ENCODE measurements at places on chromosomes 7 and 10.

DNA sequence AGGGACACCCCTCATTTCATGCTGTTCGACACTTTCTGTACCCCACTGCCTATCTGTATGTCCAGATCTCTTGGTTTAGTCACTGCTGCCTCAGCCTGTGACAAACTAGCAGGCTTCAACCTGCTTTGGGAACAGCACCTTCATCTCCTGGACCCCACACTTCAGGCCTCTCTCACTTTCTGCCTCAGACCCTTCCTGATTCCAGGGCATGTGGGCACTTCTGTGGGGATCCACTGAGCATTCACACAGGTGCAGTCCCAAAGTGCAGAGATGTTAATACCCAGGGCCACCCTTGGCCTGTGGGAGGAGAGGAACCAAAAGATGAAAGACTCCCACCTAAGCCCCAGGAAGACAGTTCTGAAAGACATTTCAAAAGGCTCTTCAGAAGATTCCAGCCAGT is 29.4 kb upstream of the C10orf71 start:
- DNase-seq: no peak

- no peak for DNase-seq
Observed at GRCh38 chr10:62188021-62188616, 80.5 kb downstream of the RTKN2 start.

- no peak for DNase-seq
Observed at GRCh38 chr10:102313221-102313896, 68.0 kb downstream of the GBF1 start.

GRCh38 chr10:21173802-21174714 is 276.9 kb upstream of the NEBL start:
- no peak for DNase-seq

DNA sequence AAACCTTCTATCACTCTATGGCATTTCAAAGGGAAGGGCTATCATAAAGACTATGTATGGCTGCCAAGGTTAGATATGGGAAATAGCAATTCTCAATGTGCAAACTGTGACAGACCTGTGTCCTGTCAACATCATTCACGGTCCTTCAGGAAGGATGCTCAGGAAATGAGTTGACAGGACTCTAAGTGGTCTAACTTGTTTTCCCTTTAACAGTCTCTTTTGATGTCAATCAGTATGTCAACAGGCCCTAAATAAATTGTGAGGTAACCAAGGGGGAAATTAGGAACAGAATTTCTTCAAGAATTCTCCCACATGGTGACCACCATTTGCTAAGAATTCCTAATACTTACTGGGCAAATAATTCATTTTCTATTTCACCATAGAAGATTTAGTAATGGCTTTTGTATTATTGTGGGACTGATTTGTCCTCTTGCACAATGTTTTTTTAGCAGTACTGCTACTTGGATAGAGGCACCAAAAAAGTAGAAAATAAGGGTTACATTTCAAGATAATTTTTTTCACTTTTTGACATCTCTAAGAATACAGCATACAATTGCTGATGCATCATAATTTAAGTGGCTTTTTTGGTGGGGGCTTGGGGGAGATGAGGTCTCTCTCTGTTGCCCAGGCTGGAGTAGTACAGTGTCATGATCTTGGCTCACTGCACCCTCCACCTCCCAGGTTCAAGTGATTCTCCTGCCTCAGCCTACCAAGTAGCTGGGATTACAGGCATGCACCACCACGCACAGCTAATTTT is 275.8 kb downstream of the CACNA2D1 start:
- no peak for DNase-seq

- no peak for DNase-seq
Observed at GRCh38 chr10:130207205-130207604, 71.0 kb downstream of the GLRX3 start.

All from astrocyte of the cerebellum (primary cell).